G401 (cell line): ENCODE measurements at places on chromosomes 7 and 10. TPM values are rescaled to one million over a fixed set of nuclear protein-coding genes. Genes with fewer than 3 reads are reported as not detected.
A peak's percentile ranks its signal among the peaks of the same experiment; 100 is the strongest.

DNA sequence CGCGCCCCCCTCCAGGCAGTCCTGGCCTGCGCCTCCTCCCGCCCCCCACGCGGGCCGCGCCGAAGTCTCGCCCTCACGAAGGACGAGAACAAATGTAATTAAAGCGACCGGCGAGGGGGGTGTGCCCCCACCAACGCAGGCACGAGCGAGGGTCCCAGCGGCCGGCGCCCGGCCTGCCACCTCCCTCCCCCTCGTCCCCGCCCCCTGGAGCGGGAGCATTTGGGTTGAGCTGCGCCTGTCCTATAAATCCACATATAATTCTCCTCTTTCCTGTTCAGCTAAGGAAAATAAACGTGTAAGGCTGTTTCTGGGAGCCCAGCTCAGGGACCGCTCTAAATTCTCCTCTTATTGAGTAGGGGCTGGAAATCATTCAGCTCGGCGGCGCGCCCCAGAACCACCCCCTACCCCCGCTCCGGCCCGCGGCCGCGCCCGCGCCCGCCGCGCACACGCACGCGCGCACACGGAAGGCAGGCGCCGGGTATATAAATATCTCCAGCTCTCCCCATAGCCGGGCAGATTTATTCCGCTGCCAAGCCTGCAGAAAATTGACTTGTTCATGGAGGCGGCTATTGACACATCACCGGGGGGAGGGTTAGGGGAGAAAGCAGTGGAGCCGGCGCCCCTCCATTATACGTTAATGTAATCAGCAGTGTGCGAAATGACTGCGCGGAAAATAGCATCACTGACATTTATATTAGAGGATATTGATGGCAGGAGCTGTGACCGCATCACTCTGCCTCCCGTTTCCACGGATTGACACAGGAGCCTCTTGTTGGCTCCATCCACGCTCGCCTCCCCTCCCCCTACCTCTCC, 61.6 kb upstream of the BTRC start:
- peak; percentile 87 for DNase-seq

- no peak for DNase-seq
Observed at GRCh38 chr7:122887848-122888247, 1.6 kb upstream of the CADPS2 start.

GRCh38 chr10:49153971-49154370, 20.1 kb upstream of the FAM170B start:
- no peak for DNase-seq

PURB gene
- total RNA-seq, result 11.1 and 13.1 TPM in 2 replicates

GRCh38 chr7:42348071-42348470, 111.1 kb upstream of the GLI3 start:
- no peak for DNase-seq

- DNase-seq, result no peak
Observed at GRCh38 chr10:73251683-73252444, 580 bp downstream of the MRPS16 start.

- DNase-seq, result no peak
Observed at GRCh38 chr10:87580016-87580415, 75.3 kb downstream of the MINPP1 start.
